RKO (cell line): ENCODE measurements at places on chromosomes 4 and X.

GRCh38 chrX:145068450-145068849, 178.9 kb upstream of the SPANXN1 start:
- no peak for DNase-seq

DNA sequence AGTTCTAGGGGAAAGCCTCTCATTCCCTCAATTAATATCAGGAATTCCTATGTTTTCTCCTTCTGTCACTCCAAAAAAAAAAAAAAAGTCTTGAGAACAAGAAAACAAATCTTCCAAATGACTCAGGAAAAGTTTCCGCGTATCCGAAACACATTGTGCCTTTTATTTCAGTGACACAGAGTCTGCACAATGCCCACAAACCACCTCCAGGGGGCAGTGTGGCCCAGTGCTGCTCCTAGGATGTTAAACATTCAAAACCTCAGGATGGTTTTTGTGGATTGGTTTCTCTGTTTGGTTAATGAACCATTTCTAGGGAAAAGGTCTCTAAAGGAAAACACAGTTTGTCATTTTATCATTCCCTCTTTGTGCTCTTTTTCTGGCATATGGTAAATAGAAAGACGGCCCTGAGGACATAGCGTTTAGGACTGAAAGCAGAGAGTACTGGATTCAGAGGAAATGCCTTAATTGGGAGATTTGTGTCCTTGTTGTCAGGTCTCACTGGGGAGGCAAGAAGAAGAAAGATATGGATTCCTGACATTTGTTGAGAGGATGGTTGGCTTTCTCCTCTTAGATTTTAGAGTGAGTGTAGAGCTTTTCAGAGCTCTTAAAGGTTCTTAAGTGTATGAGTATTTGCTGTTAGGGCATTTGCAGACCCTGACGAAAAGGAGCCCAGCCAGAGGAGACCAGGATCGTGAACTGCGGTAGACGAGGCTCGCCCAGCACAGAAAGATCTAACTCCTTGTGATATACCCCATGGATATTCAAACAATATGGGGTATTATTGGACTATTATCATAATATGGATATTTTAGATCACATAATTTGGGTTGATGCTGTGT, 65.7 kb upstream of the MAP9 start:
- peak; percentile 41 for DNase-seq

- DNase-seq, result no peak
Measured at GRCh38 chrX:46710425-46710824, 48.5 kb downstream of the SLC9A7 start.

GRCh38 chrX:9890681-9891091, 76.5 kb upstream of the CLDN34 start:
- no peak for DNase-seq

- no peak for DNase-seq
Measured at GRCh38 chr4:182483685-182484084, 240.5 kb downstream of the TENM3 start.
